Stimulated activated CD4-positive, alpha-beta T cell treated with anti-CD3 and anti-CD28 coated beads, Interleukin-4, amount 100 ng/mL, for 48 hours (primary cell): ENCODE measurements at places on chromosomes 2 and 18.
A peak's percentile ranks its signal among the peaks of the same experiment; 100 is the strongest.

- DNase-seq = no peak
Measured at GRCh38 chr2:62200291-62200841, 4.5 kb downstream of the B3GNT2 start.

- DNase-seq = no peak
Measured at GRCh38 chr2:742221-742620, 65.0 kb upstream of the TMEM18 start.

DNA sequence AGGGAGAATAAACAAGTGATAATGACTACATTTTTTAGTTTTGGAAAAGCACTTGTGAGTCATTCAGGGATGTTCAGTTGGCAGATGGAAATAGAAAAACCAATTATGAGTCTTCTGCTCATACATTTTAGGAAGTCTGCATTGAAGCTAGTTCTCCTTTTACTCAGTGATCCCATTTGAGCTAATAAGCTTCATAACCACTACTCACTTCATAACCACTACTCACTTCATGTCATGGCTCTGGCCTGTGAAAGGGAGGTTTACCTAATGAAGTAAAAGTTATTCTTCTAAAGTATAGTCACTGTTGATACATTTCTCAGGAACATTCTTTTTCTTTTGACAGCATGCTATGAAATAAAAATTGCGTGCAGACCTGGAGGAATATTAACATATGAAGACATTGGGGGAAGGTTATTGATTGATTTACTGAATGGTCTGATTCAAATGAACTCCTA, 948.7 kb downstream of the TSN start:
- no peak for DNase-seq

DNA sequence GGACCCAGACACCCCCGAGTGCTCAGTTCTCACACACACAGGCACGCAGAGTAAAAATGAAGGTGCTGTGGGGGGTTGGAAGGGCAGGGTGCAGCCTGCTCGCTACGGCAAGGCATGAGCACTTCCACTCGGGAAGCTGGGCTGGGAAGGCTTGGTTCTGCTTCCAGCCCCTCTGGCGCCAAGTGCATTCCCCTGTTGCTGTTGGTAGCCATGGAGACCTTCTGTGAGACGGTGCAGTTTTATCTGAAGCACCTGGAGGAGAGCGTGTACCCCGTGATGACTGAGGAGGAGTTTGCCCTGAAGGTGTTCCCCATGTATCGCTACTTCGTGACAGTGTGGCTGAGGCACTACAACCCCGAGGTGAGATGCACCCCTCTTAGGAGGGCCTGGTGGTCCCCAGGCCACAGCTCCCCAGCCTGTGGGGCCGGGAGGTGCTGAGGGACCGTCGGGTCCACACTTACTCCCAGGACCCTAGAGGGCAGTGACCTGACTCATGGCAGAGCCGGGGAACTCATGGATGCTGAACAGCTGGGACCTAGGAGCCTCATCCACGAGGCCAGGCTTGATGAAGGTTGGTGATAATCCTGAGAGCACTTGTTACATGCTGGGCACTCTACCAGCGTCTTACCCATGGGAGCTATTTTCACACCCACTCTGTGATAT, 15.5 kb downstream of the MROH2A start:
- DNase-seq = no peak

DNA sequence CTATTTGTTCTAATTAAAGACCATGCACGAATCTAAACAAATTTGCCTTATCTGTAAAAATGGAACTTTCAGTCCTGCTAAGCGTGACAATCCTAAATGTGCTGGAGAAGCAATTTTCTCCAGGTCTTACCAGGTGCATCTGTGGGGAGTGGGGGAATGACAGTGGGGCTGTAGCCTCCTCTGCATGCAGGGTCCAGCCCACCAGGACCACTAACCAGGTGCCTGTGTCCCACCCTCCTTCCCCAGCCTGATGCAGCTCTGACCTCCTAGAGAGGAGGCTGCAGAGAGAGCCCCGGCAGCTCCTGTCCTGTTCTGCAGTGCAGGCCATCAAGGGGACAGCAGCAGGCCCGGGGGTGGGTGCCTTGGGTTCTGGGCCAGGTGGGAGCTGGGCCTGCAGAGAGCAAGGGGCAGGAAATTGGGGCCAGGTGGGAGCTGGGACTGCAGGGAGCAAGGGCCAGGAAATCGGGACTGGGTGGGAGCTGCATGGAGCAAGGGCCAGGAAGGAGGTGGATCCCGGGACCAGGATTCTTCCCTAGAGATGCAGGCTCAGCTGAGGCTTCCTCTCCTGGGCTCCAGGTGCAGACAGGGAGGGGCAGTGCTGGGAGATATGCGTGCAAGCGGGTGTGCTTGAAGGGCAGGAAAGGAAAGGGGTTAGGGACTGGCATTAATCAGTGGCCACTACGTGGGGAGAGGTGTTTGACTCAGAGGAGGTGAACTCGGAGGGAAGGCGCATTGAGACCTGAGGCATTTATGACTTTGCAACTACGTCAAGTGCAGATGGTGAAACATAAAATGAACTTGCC, 185.3 kb downstream of the ANKRD30B start:
- DNase-seq = no peak

DNA sequence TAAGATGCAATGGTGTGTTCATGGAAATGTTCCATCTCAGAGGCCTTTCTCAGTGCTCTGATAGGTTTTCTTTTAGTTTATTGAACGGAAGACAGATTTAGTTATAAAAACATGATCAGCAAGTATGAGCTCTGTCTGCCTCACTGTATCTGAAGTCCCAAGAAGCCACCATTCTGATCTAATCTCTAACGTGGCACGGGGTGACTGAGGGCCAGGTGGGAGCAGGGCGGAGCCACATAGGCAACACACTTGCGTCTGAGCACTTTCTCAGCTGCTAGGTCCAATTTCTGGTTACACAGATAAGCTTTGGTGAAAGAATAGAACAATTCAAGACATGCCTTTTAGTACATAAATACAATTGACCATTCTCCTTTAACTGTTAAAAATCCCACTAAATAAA, 60.4 kb downstream of the SNTG2 start:
- no peak for DNase-seq

- DNase-seq = peak; percentile 62
Measured at GRCh38 chr2:85539361-85540132, 579 bp downstream of the MAT2A start.
